ENCODE measurements at places on chromosomes 6 and 20. TPM values are rescaled to one million over a fixed set of nuclear protein-coding genes. Genes with fewer than 3 reads are reported as not detected.

PNPLA1 gene
- total RNA-seq, result not detected

GRCh38 chr6:6748001-6748400, 159.5 kb downstream of the LY86 start:
- DNase-seq, result no peak

- no peak for DNase-seq
Observed at GRCh38 chr20:17797161-17797560, 97.4 kb downstream of the BANF2 start.

- DNase-seq, result no peak
Observed at GRCh38 chr20:58198384-58198783, 30.1 kb downstream of the ANKRD60 start.

DNA sequence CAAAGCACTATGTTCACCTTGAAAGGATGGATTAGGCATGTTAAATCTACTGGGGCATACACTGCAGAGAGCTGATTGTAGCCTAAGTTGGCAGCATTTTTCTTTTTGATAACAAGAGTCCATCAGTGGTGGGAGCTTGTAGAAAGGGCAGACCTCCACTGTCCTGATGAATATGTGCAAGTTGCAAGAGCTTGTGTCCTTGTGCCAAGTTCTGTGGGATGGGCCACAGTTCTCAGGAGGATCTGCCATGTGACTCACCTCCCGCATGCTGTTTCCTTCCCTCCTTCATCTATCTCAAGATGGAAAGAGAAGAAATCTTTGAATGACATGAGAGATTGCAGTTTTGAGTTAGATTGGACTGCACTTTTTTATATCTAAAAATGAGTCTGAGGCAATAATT, 58.3 kb upstream of the GGTLC1 start:
- DNase-seq, result no peak

DNA sequence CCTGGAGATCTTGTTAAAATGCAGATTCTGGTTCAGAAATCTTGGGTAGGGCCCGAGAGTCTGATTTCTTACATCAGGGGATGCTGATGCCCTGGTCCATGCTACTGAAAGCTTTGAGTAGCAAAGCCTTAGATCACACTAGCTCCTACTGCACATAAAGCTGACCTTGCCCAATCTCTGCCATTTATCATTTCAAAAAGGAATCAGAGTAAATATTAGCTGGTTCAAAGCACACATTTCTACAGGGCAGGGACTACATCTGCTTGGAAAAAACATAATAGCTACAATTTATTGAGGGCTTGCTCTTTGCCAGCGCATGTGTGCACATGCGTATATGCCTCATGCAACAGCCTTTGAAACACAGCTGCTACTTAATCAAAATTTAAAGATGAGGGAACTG, 440.4 kb upstream of the ARID1B start:
- no peak for DNase-seq

DNA sequence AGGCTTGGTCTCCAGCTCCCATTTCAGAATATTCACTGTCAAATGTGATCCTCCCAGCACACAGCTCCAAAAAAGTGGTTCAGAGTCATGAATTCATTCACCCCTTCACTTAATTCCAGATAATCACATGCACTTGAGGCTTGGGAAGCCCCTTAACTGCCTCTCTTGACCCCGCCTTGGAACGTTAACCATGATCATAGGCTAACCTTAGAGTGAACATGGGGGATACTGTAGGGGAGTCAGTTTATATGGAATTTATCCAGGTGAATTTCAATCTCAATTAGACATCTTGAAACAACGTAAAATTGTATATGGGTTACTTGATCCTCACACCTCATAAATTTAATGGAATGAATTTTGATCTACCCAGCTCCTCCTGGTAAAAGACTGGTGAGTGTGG, 346.8 kb upstream of the ARID1B start:
- DNase-seq, result no peak

DYNLT1 gene
- 81.1 TPM for total RNA-seq

DNA sequence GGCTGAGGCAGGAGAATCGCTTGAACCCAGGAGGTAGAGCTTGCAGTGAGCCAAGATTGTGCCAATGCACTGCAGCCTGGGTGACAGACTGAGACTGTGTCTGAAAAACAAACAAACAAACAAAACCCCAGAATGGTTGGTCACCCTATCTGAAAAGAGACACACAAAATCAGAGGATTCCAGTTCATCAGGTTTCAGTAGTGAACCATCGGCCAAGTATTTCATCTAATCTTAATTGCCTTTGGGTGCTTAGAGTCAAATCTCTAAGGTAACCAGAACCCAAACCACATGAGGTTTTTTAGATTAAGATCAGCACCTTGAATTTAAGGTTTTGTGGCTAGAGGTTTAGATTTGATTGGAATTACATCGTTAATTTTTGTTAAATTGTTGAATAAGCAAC, 8.3 kb upstream of the ZBTB2 start:
- DNase-seq, result no peak

GRCh38 chr20:36390719-36391415, 84.7 kb downstream of the DLGAP4 start:
- no peak for DNase-seq

DNA sequence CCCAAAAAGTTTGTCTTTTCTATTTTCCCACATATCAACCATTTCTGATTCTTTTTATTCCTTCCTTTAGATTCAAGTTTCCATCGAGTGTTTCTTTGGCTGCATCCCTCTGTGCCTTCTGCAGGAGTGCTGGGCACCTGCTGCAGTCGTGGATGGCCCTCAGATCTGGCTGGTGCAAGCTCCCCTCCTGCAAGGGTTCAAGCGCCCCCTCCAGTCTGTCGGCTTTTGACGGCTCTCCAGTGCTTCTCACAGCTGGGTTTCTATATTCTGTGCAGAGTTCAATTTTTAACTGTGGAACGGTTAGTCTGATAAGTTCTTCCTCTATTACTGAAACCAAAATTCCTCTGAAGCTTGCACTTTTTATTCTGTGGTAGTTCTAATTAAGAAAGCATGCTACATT, 132.1 kb downstream of the HUS1B start:
- no peak for DNase-seq

DNA sequence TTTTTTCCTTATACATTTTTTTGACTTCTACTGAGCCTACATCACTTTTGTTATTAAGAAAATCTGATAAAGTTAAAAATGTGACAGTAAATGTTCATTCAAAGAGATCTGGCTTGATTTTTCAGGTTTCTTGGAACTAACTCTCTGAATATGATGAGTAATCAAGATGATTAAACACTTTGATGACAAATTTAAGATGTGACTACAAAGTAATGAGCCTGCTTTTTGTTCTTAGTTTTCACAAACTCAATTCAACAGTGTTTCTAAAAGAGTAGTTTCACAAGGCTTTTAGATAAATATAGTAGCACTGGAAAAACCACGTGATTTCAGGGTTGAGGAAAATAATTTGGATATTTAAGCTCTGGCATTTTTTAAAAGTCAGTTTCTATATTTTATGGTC, 37.9 kb upstream of the HDDC2 start:
- DNase-seq, result no peak

GRCh38 chr20:34282041-34282440, 21.1 kb downstream of the AHCY start:
- no peak for DNase-seq

GRCh38 chr6:16548121-16548520, 213.1 kb downstream of the ATXN1 start:
- DNase-seq, result no peak

FAM162B gene
- 6.2 TPM for total RNA-seq
